ENCODE measurements at places on chromosomes 16 and 17.

GRCh38 chr16:80741724-80742123 lies 62.7 kb downstream of the CDYL2 start:
- DNase-seq, result no peak

- DNase-seq, result no peak
Measured at GRCh38 chr16:70665806-70666735, 19.7 kb downstream of the IL34 start.

DNA sequence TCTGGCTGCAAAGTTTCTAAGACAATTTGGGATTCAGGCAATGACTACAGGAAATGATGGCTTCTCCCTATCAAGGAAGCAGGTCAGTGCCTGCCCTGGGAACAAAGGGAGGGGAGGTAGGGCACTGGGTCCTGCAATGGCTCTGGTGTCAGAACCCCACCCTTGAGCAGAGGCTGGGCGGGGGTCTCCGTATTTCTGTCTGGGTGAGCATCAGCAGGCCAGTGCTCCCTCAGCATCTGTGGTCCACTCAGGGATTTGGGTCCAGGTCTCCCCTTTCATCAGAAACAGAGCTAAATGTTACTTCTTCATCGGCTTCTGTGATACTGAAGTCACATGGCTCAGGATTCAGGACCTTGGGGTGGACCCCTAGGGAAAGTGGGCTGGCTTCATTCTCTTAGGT lies 195.5 kb upstream of the CDH5 start:
- DNase-seq, result no peak

GRCh38 chr17:683499-684254 lies 31.0 kb downstream of the VPS53 start:
- no peak for DNase-seq

DNA sequence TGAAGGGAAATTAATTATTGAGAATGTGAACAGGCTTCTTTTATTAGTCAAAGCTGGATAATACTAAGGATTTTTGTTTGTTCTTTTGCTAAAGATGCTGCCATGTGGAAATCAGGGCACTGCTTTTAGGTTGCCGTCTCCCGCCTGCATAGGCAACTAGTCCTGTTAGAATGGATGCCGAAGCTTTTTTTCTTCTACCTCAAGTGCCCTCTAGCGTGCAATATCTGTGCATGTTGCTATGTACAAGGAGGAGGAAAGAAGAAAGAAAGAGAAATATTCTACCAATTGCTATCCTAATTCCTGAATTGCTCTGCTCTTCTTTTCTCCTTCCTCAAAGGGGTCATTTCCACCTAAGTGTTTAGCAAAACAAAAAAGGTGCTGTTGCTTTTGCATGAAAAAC lies 5.2 kb upstream of the CDH8 start:
- DNase-seq, result no peak

DNA sequence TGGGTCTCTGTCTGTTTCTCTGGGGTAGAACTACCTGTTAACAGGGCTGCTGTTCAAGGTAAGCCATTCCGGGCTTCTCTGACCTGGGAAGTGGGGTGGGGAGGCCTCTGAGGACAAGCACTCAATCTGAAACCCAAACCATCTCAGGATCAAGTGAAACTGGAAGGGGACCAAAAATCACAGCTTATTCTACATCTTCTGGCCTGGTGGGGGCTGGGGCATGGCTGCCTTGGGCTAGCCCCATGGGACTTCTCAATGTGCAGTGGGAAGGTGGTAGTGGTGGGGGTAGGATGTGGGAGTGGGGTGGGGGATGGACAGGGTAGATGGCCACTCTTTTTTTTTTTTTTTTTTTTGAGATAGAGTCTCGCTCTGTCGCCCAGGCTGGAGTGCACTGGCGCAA lies 5.5 kb downstream of the FLOT2 start:
- DNase-seq, result no peak

GRCh38 chr17:9862220-9862619 lies 36.5 kb downstream of the GLP2R start:
- no peak for DNase-seq

GRCh38 chr17:78667741-78668640 lies 90.8 kb upstream of the DNAH17 start:
- DNase-seq, result no peak

- no peak for DNase-seq
Measured at GRCh38 chr17:81150377-81151077, 14.8 kb upstream of the PVALEF start.

Measured in stimulated activated CD4-positive, alpha-beta T cell treated with anti-CD3 and anti-CD28 coated beads, Interleukin-1b, Interleukin-23, amount 100 ng/mL, for 1 hour (primary cell).